Activated CD8-positive, alpha-beta memory T cell treated with anti-CD3 and anti-CD28 coated beads for 4 hours (primary cell): ENCODE measurements at places on chromosomes 4 and X.

- DNase-seq: no peak
These were observed 94.9 kb upstream of the DDIT4L start for GRCh38 chr4:100285121-100285520.

- DNase-seq: no peak
These were observed 16.8 kb upstream of the GPR82 start for GRCh38 chrX:41707218-41707617.

DNA sequence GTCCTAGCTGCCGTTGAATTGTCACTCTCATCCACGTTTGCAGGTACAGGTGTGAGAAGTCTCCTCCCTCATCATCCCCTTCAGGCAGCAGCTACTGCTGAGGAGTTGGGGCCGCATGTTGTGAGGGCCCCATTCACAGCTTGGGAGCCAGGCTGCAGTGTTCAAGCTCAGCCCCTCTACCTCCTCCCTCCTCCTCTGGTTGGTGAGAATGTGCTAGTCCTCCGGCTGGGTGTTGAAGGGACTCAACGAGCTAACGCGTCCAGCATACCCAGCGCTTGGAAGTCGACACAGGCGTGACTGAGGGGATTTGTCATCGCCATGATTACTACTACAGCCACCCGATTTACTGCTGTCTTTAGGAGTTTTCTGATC lies 82.0 kb upstream of the PSAPL1 start:
- DNase-seq: no peak

GRCh38 chrX:75229774-75230173 lies 44.1 kb upstream of the UPRT start:
- no peak for DNase-seq

- no peak for DNase-seq
These were observed 61.8 kb downstream of the FHDC1 start for GRCh38 chr4:152997771-152998487.
